CD4-positive, alpha-beta memory T cell (primary cell): ENCODE measurements at places on chromosomes 11 and 22. TPM values are rescaled to one million over a fixed set of nuclear protein-coding genes. Genes with fewer than 3 reads are reported as not detected.

SPTBN2 gene
- not detected for total RNA-seq

DNA sequence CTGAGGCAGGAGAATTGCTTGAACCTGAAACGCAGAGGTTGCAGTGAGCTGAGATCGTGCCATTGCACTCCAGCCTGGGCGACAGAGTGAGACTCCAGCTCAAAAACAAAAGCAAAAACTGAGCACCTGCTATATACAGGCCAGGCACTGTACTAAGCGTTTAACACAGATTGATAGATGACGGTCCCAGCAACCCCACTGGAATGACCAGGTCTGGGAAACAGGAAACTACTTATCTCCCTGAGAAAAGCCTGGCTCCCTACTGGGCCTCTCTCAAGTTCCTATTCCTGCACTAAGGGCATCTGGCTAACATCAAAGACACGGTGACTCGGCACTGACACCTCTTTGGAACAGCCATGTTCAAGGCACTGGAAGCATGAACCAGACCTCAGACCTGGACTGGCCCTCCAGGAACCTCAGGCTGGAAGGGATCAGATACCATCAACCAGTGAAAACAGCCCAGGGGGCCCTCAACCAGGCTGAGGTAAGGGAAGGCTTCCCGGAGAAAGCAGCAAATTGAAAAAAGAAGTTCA is 16.6 kb downstream of the ARAP1 start:
- no peak for DNase-seq

DNA sequence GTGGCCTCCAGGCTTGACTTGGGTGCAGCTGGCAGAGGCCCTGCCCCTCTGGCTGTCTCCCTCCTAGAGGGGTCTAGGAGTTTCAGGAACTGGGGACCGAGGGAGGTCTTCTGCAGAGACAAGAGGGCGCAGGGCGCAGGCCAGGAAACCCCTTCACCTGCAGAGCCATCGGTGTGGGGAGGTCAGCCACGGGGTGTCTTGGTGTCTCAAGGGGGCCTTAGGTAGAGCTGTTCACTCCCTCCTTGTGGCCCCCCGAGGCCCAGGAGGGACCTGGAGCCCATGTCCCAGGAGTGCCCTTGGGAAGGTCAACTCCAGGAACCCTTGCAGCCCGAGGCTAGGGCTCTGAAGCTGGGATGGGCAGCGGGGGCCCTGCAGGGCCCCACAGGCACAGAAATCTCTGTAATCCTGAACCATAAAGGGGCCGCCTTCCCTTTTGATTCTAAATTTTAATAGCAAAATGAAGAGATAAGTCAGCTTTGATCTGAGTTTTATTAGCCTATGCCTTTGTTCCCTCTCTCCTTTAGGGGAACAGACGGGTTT is 31.4 kb upstream of the TH start:
- peak; percentile 30 for DNase-seq

MS4A12 gene
- total RNA-seq: not detected

- no peak for DNase-seq
Observed at GRCh38 chr11:27553186-27553585, 46.6 kb upstream of the LIN7C start.

ASRGL1 gene
- 2.1 TPM for total RNA-seq

DNA sequence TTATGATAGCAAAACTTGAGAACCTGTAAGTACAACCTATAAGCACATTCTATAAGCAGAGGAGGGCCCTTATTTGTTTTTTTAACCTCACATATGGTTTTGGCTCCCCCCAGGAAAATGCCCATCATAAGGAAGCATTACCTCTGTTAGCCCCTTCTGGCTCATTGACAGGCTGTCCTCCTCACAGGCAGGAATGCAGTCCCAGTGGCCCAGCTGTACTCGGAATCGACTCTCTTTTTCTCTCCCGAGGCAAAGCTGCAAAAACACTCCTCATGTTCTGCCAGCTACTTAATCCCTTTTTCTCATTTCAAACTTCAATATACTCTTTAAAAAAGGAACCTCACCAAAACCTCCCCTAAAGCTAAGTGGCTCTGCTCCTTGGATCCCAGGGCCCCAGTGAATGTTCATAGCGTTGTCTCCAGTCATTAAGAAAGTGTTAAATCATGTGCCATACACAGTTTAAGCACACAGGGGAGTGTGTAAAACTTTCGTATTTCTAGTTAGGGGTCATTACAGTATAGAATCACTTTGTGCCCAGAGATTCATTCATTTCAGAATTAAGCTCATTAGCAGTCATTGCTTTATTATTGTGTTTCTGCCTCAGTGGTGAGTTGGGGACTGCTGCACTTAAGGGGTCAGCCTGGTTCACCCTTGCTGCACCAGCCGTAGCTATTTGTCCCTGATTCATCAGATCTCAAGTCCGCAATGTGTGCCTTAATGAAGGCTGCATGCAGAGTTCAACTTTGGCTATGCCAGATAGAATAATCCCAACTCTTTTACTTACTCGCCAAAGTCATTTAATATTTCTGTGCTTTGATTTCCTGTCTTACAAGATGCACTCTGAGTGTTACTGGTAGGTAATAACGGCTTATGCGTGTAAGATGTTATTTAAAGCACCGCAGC is 57.6 kb downstream of the JRKL start:
- no peak for DNase-seq

MISFA gene
- not detected for total RNA-seq

DNA sequence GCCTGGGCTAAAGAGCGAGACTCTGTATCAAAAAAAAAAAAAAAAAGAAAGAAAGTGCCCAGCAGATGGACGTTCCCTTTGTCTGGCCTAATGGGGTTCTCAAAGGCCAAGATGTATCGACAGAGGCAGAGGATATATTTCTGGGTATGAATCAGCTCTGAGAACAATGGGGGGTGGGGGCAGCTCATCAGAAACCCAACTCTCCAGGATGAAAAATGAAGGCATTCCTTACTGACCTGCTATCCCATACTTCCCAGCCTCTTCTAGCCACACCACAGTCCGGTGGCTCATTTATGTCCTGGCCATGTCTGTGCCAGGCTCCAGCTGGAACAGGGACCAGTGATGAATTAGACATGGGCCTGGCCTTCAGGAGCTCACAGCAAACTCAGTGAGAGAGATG is 15.2 kb upstream of the POLD3 start:
- no peak for DNase-seq

DNA sequence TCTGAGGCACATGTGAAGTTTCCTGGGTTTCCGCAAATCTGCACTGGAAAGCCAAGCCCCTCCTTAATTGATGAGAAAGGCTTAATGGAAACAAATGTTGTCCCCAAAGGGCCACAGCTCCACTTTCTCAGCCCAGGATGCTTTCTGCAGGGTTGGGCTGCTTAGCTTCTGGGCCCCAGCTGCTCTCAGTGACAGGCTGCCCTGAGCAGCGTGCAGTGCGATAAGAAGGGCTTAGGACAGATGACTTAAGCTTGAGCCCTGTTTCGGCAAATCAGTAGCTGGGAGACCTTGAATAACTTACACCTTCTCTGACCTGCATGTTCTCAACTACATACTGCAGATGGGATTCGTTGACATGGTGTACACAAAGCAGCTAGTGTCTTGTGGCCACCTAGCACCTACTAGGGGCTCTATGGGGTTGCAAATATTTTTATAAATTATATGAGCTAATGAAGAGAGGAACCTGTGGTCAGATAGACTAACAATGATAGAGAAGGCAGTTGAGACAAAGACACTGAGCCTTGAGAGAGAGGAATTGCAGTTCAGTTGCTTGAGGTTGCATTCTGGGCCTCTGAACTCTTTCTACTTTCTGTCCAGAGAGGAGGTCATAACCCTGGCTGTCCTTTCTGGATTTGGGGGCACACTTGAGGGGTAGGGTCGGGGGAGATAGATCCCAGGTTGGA is 11.5 kb downstream of the STX3 start:
- DNase-seq: no peak

DNA sequence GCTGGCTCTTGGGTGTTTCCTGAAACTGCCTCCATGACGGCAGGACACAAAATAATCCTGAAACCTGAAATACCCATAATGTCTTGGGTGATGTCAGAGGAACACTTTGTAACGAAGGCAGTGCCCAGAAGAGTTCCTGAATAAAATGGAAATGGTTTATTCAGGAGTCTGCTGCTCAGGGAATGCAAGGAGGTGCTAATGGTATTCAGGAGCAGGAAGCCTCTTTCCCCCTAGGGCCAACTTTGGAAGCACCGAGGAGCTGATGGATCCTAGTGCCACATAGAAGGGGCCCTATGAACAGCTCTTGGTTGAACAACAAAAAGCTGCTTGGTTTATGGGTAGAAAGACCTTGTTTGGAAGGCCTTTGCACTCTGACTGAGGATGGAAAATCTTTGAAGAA is 15.5 kb downstream of the TREH start:
- no peak for DNase-seq

DNA sequence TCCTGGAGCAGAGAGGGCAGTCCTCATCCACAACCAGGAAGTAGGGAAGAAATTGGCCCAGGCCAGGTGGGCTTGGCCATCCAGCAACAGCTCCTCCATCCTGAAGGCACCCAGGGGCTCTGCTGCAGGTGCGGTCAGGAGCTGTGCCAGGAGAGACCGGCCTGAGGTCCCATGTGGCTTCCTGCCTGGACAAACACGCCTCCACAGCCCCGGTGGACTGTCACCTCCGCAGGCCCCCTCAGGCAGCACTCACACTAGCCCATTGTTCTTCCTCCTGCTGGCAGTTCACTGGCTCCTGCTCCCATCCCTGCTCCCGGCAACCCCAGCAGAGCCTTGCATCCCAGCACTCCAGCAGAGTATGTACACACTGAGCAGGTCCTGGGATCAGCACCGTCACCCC is 16.0 kb upstream of the POU2AF1 start:
- no peak for DNase-seq

RAPSN gene
- total RNA-seq: 0.55 TPM

OR5AK2 gene
- total RNA-seq: not detected

- no peak for DNase-seq
Observed at GRCh38 chr11:15289723-15290122, 175.0 kb downstream of the INSC start.

DRD2 gene
- not detected for total RNA-seq
